GM12892 (cell line): ENCODE measurements at places on chromosomes 5 and 9.

DNA sequence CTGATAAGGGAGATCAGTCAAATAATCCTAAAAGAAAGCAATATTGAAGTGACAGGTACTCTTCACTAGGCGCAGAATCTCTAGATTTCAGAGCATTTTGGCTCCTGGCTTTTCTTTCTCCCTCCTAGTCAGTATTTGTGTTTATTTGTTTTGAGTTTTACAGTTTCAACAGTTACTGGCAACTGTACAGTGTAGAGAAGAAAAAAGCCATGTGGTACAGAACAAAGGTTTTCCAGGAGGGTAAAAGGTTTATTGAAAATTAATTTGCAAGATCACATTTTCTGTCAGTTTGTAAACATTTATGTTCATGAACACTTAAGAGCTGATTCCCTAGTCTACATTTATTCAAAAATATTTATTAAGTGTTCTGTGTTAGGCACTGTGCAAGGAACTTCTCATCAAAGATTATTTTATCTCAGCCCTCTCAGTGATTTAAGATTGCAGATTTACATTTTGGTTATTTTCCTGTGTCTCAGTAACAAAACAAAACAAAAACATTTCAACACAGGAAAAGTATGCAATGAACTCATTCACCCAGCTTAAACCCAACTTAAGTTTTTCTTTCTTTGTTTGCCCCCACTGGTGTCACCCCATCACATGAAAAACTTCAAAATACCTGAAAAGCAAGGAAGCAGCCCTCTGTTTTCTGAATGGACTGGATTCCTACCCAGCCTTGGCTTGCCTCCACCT lies 12.9 kb downstream of the MINAR2 start:
- DNase-seq: no peak

GRCh38 chr9:3809724-3810123 lies 283.9 kb upstream of the RFX3 start:
- DNase-seq: no peak

- DNase-seq: no peak
These were observed 121.6 kb downstream of the OXCT1 start for GRCh38 chr5:41748631-41749030.

- DNase-seq: no peak
These were observed 438.4 kb downstream of the PLK2 start for GRCh38 chr5:58021466-58021865.

GRCh38 chr9:70506159-70506558 lies 91.7 kb upstream of the KLF9 start:
- DNase-seq: no peak

DNA sequence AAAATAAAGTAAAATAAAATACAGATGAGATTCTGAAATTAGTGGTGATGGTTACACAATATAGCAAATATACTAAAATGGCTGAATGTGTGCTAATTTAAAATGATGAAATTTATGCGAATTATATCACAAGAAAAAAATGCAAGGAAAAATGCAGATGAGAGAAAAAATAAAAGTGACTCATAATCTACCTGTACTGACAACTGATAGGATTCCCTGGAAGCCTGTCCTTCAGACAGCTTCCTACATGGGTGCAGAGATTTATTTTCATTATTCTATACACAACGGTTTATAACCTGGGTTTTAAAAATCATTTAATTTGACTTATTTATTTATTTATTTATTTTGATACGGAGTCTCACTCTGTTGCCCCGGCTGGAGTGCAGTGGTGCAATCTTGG lies 5.8 kb upstream of the NCS1 start:
- no peak for DNase-seq

GRCh38 chr9:91415290-91415689 lies 8.3 kb downstream of the NFIL3 start:
- DNase-seq: no peak
